ENCODE measurements at places on chromosomes 2 and 18.

- no peak for DNase-seq
Measured at GRCh38 chr2:236582968-236583367, 13.3 kb downstream of the ACKR3 start.

GRCh38 chr2:200428961-200429665 lies 80.8 kb downstream of the KCTD18 start:
- DNase-seq: no peak

GRCh38 chr2:68237976-68238580 lies 14.3 kb downstream of the PPP3R1 start:
- no peak for DNase-seq

DNA sequence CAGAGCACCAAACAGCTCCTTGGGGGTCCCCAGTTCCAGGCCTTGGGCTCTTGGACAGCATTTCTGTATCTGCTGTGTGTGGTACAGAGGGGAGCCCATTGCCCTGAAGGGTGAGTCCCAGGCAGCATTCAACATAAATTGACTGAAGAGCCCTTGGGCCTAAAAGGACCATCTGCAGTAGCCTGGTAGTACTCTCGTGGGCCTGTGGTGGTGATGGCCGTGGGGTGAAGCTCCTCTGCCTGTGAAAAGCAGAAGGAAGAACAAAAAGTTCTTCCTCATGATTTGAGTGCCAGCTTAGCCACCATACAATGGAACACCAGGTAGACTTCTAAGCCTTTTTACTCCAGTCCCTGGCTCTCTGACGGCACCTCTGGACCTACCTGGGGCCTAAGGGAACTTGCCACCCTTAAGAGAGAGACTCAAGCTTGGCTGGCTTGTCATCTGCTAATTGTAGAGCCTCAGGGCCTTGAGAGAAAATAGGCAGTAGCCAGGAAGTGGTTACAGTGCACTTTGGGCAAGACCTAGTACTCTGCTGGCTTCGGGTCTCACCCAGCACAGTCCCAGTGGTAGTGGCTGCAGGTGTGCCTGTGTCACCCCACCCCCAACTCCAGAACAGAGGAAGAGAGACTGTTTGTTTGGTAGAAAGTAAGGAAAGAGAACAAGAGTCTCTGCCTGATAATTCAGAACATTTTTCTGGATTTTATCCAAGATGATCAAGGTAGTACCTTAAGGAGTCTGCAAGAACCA lies 84.6 kb upstream of the CERS6 start:
- DNase-seq: no peak

- DNase-seq: no peak
Measured at GRCh38 chr2:128260239-128261138, 58.2 kb downstream of the HS6ST1 start.

GRCh38 chr2:19086231-19086651 lies 272.2 kb downstream of the OSR1 start:
- DNase-seq: no peak

GRCh38 chr2:134819334-134819733 lies 19.1 kb upstream of the ACMSD start:
- no peak for DNase-seq

DNA sequence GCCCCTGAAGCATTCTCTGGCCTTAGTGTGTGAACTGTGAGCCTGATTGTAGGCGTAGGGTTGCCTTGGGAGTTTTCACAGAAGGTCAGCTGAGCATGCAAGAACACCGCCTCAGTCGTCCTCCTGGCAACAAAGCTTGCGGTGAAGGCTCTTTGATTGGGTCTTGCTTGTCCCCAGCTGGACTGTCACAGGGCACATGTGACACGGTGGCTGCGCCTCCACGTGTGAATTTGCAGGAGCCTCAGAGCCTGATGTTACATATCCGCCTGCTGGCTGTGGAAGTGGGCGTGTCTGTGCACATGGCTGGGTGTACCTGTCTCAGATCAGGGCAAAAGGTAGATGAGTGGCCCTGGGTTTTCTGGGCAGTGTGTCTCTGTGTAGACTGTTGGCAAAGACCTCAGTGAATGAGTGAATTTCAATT lies 228.7 kb downstream of the HAUS1 start:
- no peak for DNase-seq

- DNase-seq: no peak
Measured at GRCh38 chr2:41495050-41495449, 552.8 kb upstream of the PKDCC start.

DNA sequence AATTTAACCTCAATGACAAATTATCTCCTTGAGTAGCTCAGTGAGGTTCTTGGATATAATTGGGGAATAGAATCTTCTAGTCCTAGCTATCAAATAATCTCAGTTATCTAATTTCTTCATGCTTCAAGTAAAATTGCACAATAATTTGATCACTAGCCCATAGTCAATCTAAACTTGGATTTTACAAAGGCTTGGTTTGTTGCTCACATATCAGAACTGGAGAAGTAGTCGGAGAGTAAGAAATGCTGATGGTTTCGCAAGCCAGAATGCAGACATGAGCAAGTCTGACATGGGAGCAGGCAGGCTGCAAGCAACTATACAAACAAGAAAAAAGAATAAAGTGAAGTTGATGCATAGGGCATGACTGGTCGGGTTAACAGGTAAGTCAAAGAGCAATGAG lies 11.7 kb upstream of the PDE11A start:
- no peak for DNase-seq

- no peak for DNase-seq
Measured at GRCh38 chr2:67798541-67799160, 264.2 kb downstream of the C1D start.

DNA sequence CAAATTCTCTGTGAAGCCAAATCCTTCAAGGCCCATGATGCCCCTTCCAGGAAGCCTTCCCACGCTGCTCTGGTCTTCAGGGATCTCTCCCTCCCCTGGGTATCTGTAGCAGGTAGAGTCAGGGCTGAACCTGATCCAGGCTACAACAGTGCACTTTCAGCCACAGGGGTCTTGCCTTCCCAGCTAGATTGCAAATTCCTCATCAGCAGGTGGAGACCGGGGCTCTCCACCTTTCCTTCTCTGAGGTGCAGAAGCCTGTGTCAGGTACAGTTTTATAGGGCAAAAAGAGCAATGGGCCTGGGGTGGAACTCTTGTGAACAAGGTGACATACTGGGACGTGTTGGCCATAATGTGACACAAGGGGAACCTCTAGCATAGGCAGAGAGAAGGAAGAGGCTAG lies 312.9 kb downstream of the MYCN start:
- DNase-seq: no peak

GRCh38 chr18:11081009-11081532 lies 68.3 kb downstream of the PIEZO2 start:
- no peak for DNase-seq

DNA sequence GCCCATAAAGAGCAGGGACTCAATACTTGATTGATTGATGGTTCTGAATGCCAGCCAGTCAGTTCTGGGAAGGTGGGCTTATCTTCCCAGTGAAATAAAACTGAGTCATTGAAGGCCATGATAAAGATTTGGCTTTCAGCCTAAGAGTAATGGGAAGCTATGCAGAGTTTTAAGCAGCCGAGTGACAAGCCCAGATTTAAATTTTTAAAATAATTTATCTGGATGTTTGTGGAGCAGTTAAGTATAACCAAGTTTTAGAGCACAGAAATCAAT lies 122.8 kb downstream of the RAPGEF4 start:
- DNase-seq: no peak

GRCh38 chr2:108355906-108356734 lies 21.6 kb upstream of the SULT1C4 start:
- no peak for DNase-seq

GRCh38 chr18:38902796-38903195 lies 1337.2 kb upstream of the CELF4 start:
- DNase-seq: no peak

DNA sequence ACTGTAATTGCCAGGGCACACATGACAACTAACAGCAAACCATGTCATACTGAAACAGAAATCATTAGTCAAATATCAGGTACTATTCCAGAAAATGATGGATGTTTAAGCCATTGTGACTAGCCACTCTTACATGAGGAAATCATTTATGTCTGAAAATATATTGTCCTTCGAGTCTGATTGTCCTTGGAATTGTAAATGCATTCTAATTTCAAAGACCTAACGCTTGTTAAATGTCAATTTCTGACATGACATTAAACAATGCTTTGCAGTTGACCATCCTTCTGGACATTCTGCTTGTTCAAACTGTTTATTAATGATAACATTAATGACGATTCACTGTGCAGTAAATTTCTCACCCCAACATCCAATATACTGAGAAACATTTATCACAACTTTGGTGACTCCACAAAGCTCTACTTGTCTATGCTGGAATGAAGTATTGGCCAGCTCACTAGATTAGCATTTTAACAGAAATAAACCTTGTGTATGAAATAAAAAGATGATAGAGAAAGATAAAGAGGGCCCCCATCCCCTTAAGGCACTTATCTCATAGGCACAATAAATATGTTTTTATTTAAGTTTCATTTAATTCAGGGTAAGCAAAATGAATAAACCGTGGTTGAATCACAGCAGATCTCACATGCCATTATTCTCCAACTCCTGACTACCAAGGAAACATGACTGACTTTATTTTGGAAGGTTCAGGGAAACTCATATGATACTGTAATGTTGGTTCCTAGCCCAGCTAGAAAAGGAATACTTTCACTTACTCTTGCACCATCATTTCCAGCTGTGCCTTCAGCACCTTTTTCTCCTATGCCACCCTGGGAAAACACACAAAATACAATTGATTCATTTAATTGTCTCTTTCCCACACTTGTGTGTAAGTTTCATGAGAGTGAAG lies 82.3 kb downstream of the COL3A1 start:
- no peak for DNase-seq

DNA sequence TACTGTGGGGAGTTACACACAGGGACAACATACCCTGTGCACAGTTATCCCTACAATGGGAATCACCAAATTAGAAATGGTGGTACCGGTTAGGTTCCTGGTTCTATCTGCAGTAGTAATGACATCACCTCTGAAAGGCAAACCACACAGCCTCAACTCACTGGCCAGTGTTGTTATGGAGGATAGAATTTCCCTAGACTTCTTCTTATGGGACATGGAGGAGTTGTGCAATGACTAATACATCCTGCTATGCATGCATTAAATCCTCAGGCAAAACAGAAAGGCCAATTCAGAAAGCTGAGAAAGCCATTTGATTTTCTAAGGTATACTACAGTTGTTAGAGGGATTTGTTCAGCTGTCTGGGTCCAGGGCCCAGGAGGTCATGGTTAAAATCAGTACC lies 439.3 kb downstream of the TMX3 start:
- no peak for DNase-seq

DNA sequence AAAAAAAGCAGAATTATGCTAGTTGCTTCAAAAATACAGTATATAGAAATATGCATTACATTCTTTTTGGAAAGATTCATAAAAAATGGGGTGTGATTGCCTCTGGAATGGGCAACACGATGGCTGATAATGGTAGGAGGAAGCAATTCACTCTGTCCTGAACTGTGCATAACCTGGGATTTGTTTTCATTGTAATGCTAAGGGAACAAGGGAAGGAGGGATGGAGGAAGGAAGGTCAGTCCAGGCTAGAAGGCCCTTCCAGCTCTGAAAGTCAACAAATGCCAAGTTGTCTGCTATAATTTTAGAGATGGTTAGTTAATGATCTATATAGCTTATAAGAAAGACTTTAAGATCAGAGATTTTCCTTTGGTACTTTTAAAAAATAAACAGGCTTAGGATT lies 40.8 kb downstream of the BUB1 start:
- no peak for DNase-seq

DNA sequence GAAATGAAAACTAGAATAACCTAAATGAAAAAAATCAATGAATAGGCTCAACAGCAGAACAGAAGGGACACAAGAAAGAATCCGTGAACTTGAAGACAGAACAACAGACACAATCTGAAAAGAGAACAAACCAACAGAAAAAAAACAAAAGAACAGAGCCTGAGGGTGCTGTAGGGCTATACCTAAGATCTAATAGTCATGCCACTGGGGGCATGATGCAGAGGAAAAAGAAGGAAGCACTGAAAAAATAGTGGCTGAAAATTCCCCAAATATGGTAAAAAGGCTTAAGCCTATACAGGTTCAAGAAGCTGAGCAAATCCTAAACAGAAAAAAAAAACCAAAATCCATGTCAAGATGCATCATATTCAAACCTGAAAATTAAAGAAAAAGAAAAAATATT lies 50.3 kb downstream of the KANSL3 start:
- DNase-seq: no peak

- DNase-seq: no peak
Measured at GRCh38 chr2:24253303-24253919, 78.6 kb downstream of the FAM228A start.

GRCh38 chr2:196925051-196925767 lies 1.3 kb downstream of the PGAP1 start:
- no peak for DNase-seq

GRCh38 chr2:135949451-135950234 lies 35.8 kb downstream of the DARS1 start:
- no peak for DNase-seq
